GM12892 (cell line): ENCODE measurements at places on chromosomes 2 and 18.
A peak's percentile ranks its signal among the peaks of the same experiment; 100 is the strongest.

DNA sequence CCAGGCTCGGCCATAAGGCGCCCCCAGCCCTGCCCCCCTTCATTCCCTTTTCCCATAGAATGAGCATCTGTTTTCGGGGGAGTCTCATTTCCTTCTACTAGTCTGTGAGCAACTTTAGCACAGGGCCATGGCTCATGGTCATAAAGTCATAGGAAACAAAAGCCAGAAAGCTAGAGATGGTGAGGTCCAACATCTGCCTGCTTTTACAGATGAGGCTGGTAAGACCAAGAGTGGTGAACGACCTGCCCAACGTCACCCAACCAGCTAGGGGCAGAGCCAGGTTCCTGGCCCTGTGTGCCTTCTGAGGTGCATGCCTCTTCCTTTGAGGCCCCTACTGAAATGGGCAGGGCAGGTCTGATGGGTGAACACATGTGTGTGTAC is 212.7 kb downstream of the DYSF start:
- DNase-seq, result no peak

DNA sequence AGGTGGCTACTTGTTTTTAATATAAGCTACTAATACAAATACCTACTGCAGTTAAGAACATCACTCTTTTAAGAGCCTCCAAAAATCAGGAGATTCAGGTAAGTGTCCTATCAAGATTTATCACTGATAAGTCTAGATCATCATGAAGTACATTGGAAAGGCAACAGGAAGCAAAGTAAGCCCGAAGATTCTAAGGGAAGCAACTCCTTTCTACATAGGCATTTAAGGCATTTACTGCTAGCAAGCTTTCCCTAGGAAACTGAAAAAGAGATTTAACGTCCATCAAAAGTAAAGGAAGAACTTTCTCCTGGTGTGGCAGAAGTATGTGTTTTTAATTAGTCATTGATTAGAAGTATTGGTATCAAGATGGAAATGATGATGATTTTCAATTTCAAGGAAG is 3.7 kb downstream of the STK17B start:
- DNase-seq, result no peak

GRCh38 chr2:133885847-133886246 is 317.6 kb upstream of the NCKAP5 start:
- no peak for DNase-seq

DNA sequence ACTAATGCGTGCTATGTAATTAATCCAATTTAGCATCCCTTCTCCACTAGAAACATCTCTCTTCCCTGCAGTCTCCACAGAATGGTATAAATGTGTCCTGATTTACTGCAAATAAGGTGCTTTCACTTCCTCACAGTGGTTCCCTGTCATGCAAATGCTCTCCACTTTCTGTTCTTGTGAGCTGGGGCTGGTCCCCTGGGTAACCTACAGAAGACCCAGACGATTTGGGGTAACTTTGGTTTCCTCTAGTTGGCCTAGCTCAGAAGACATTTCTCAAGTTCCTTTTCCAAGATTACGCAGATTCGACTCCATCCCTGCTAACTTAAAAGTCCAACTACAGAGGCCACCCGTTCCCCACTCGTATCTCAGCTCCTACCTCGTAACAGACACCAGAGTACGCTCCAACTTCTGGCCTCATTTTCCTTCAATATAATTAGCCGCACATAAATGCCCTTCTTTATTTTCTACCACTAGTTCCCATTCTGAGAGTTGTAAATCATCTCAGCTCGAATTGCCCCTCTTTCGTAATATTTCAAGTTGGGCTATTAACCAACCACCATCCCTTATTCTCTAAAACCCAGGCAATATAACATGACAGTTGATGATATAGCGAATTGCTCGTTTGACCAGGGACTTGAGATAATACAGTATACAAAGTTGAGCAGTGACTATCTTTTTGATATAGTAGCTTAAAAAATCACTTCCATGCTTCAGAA is 28.8 kb upstream of the NEDD4L start:
- peak; percentile 38 for DNase-seq

DNA sequence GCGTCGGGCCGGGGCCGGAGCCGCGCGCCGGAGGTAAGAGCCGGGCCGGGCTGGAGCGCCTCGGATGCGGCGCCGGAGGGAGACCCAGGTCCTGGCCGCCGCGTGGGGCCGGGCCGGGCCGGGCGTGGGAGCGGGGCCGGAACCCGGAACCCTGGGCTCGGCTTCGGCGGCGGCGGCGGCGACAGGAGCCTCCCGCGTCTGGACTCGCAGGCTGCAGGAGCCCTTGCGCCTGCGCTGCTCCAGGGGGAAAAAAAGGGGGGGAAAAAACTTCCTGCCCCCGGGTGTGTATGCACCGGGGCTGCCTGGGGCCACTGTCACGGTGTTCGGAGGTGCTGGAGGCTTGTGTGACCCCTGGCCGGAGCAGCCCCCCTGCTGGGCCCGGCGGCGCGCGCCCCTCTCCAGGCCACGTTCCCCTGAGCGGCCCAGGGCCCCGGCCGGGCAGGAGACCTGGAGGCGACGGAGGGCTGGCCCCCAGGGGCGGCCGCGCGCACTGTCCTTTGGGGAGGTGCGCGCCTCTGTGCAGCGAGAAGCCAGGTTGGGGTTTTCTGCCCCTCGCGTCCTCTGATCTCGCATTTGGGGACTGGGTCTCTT is 864 bp downstream of the KLHL29 start:
- peak; percentile 42 for DNase-seq

- no peak for DNase-seq
Measured at GRCh38 chr2:128633501-128633900, 314.8 kb upstream of the HS6ST1 start.

GRCh38 chr2:125172181-125172580 is 1147.1 kb downstream of the CNTNAP5 start:
- DNase-seq, result no peak

- DNase-seq, result no peak
Measured at GRCh38 chr18:59715966-59716369, 18.7 kb upstream of the CCBE1 start.

- no peak for DNase-seq
Measured at GRCh38 chr2:112627060-112628040, 18.4 kb upstream of the SLC20A1 start.

DNA sequence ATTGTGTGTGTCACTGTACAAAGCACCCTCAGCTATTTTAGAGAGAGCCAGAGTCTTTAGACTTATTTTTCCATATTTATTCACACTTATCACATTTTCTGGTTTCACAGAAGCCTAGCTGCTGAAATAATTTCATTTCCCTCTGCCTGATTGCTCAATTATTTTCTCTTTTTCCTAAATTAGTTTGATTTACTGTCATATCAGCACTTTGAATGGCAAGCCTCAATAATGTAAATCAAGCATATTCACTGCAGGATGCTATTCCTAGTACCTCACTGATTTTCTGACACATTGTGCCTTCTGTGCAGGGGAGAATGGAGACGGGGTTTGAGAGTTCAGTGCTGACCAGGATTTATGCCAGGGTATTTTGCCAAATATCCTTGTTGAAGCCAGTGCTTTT is 48.3 kb downstream of the CPS1 start:
- no peak for DNase-seq

DNA sequence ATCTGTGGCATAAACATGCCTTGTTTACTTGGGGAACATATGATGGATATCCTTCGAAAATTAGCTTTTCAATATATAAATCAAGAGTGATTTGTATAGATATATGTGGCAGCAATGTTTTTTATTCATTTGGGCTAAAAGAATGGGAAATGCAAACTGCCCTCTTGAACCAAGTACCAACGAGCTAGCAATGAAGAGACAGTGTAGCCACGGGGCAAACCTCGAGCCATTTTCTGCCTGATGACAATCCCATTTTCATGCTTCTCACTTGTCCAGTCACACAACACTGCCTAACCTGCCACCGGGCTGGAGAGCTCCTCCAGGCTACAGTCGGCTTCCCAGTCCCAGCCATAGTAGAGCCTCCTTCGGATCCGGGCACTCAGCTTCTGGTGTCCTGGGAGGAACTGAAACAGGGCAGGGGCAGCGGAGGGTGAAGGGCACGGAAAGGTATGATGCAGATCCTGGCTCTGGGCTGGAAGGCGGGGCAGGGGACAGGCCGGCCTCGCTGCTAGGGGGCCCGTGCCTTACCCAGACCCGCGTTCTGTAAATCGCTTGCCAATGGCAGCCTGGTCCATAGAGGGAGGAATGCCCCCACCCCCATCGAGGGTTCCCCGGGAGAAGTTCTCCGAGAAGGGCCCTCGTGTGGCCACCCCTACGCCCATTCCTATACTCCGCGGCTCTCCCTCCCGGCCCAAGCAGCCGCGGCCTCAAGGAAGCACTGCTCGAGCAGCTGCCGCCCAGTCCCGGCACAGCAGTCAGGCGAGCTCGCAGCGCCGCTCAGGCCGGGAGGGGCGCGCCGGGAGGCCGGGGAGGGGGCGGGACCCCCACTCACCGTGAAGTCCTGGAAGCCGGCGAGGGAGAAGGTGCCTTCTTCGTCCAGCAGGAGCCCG is 552 bp downstream of the CNPPD1 start:
- no peak for DNase-seq

DNA sequence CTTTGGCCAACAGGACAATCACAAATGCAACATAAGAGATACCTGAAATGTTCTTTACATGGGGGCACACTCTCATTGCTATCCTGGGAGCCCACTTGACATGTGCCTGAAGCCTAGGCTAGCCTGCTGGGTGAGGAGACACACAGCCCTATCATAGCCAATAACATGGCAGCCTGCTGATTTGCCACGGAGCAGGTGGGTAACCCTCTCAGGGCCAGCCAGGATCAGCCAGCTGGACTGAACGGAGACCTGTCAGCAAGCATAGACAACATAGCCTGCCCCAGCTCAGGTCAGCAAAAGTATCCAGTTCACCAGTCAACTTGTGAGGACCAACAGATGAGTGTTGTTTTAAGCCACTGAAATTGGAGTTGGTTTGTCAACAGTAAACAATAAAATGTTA is 566.5 kb downstream of the DCDC2C start:
- no peak for DNase-seq

GRCh38 chr2:60954139-60954538 is 63.4 kb upstream of the PEX13 start:
- no peak for DNase-seq

DNA sequence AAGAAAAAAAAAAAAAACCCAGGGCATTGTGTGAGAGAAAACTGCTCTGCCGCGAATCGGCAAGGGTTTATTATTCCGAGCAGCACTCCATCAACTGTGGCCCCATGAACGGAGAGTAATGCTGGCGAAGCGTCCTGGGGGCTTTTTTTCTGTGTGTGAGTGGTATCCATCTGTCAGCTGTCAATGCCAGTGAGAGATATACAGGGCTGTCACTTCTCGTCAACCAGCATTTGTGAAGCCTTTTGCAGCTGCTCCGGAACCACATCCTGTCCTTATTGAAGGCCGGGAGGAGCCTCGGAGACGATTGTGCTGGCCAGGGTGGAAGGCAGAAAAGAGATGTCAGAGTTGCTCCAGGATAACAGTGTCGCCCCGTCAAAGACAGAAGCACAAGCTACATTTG is 356.9 kb upstream of the SMIM21 start:
- DNase-seq, result no peak

DNA sequence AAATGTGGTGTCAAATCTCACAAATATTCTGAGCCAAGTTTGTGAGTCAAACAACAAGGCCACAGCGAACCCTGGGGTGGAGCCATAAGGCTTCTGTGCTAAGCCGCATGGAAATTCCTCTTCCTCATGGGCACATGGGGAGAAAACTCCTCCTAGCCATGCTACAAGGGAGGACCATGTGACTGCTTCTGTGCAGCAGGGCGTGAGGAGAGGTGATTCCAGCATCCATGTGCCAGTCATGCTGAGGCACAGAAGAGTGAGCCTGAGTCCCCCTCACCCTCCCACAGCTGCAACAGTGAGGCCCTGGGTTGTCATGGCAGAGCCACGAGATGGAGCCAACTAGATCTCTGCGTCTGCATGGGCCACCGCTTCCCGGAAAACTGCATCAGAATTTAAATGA is 488.8 kb upstream of the RAB6C start:
- DNase-seq, result no peak

- DNase-seq, result no peak
Measured at GRCh38 chr18:63224630-63225029, 94.9 kb downstream of the BCL2 start.

- no peak for DNase-seq
Measured at GRCh38 chr18:63451799-63452660, 24.7 kb upstream of the SERPINB5 start.

DNA sequence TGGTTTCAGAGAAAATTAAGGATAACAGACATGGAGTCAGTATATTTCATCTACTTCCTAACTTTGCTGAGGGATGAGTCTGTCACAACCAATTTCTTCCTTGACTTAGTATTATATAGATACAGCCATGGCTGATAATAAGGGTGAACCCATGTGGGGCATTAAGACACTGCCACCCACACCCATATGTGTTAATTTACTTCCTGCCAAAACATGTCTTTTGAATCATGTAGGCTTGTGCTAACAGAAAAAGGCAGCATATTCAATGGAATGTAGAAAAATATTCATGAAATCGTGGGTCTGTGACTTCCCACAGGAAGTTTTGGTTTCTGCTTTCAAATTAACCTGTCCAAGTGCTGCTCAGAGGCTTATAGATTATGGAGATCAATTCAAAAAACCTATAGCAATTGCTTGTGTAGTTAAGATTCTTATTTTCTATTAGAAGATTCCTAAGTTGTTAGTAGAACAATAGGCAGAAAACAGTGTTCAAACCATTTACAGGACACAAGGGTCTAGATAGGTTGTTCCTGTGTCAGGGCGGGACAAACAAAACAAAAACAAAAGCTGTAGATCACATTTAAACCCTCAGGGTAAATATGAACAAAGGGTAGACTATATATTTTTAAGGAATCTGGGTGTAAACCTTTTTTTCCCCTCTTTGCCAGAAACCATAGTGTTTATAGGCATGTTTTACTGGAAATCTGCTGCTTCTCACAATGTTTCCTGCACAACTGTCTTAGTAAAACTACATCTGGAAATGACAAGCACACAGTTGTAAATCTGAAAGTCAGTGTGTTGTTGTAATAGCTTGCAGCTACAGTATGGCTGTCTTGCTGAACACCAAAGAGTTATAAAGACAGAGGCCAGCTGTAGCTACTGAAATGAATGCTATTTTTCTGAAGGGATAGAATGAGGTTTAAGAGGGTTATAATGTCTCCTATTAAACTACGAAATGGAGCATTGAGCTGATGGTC is 691.2 kb downstream of the EPHA4 start:
- no peak for DNase-seq

GRCh38 chr2:120318626-120319025 is 27.3 kb upstream of the INHBB start:
- no peak for DNase-seq

DNA sequence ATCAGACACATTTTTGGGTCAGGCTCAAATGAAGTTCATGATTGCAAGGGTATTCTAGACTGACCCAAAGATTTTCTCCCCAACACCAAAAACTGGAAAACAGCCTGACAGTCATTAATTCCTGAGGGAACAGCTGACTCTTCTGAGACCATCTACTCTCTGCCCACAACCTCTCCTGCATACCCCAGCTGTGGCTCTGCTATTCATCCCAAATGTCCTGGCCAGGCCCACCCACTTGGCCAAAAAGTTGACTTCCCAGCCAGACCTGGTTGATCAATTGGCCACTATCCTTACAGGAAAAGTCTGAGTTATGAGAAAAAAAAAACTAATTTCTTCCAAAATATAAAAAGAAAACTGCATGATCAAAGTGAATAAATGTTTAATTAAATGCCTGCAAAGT is 103.8 kb upstream of the ST3GAL5 start:
- DNase-seq, result no peak
